AG09319 (cell line): ENCODE measurements at places on chromosomes 13 and 19.

DNA sequence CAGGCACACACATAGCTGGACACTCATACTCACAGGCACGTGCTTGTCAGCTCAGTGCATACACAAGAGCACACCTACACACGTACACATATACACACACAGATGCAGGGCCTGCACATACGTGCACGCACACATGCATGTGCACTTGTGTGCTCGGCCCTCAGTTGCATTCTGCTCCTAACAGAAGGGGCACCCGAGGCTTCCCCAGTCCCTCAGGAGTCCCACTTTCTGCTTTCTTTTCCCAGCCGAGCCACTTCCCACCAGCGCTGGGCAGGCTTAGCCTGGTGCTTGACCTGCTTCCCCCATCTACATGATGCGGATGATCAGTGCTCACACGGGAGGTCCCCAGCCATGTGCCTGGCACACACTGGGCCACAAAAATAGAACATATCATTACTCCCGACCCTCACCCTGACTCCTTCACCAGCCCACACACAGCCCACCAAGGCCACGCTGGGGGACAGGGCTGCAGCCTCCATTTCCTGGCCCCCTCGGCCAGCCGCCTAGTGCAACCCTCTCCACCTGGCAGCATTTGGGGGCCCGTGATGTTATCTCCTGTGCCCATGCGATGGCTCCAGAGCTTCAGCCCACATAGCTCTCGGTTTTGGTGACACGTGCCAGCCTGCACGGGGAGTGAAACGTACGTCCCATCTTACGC, 125.2 kb upstream of the SPACA7 start:
- DNase-seq, result no peak

DNA sequence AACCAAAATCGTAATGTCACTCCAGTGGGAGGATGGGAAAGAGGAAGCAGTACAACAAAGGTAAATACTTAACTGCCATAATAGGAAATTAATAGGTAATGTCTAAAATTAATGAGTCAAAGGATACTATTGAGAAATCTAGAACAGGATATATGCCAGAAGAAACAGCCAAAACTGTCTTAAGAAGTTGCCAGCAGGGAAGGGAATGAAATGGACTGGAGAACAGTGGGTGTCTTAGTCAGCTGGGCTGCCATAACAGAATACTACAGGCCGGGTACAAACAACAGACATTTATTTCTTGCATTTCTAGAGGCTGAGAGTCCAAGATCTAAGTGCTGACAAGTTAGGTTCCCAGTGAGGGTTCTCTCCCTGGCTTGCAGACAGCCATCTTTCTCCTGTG, 40.3 kb upstream of the IPO5 start:
- no peak for DNase-seq

GRCh38 chr13:106534639-106535551, 567 bp downstream of the EFNB2 start:
- DNase-seq, result no peak

GRCh38 chr13:113083402-113084061, 22.1 kb upstream of the F7 start:
- DNase-seq, result no peak

DNA sequence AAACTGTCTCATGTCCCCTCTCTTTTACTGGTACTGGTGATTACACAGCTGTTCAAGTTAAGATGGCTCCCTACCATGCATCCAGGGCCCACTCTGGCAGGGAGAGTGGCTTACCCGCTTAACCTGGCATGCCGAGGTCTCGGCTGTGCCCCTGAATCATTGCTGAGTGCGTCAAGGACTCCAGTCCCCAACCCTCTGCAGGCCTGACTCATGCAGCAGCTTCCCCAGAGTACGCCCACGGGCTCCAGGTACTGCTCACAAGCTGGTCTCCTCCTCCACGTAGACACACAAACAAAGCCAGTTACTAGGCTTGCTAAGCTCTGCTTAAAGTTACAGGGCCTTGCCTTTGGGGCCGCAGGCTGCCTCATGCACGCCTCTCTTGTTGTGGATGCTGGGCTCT, 447.4 kb downstream of the COG6 start:
- no peak for DNase-seq
